Stimulated activated CD8-positive, alpha-beta memory T cell treated with anti-CD3 and anti-CD28 coated beads, Interleukin-4, amount 100 ng/mL, for 1 hour (primary cell): ENCODE measurements at places on chromosomes 5 and 9.

DNA sequence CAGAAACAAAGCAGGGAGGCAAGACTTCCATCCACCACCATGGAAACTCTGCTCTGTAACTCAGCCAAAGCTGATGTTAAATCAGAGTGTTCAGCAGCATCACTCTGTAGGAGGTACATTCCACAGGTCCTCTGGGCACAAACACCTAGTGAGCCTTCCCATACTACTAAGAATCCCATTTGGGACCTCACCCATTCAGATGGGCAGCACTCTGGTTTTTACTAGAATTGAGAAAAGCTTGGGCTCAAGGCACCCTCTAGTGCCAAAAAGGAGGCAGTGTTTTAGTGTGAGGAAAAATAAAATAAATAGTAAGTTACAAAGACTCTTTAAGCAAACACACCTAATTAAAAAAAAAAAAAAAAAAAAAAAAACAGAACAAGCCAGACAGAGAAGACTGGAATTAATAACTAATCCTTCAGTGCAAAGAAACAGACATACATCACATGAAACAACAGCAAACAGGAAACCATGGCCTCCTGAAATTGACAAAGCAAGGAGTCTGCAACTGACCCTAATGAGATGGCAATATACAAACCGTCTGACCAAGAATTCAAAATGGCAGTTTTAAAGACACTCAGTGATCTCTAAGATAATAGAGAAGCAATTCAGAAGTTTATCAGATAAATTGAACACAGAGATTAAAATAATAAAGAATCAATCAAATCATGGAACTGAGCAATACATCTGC lies 159.5 kb downstream of the GNA14 start:
- DNase-seq, result no peak

- no peak for DNase-seq
Measured at GRCh38 chr9:135498381-135499126, 1.9 kb upstream of the MRPS2 start.

DNA sequence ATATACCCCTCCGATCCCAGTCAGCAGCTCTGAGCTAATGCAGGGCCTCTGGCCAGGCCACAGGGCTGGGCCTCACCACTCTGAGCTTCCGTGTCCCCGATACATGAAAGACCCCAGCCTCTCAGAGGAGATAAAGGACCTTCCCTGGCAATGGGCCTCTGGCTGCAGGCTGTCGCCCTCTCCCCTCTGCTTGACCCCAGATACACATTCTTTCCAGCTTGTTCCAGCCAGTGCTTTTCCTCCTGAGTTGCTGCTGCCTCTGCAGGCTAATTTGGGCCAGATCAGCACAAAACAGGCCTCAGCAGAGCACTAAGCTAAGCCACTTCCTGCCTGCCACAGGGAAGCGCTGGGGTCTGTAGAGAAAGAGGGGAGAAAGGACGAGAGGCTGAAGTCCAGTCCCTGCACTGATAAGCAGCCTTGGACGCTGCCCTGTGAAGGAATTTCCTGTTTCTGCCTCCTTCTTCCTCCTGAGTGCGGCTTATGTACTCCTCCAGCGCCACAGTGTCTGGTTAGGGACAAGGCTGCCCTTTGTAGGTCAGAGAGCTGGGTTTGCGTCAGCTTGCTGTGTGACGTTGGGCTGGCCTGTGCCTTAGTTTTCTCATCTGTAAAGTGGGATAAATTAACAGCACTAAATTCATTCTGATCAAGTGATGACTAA lies 73.0 kb upstream of the IL17B start:
- no peak for DNase-seq

- DNase-seq, result no peak
Measured at GRCh38 chr5:93122446-93122845, 458.6 kb downstream of the NR2F1-AS1 start.

GRCh38 chr9:104258296-104259011 lies 164.3 kb downstream of the SMC2 start:
- DNase-seq, result no peak

- DNase-seq, result no peak
Measured at GRCh38 chr5:172660974-172661373, 19.9 kb downstream of the NEURL1B start.

- DNase-seq, result no peak
Measured at GRCh38 chr5:179289756-179290385, 55.4 kb downstream of the ADAMTS2 start.

DNA sequence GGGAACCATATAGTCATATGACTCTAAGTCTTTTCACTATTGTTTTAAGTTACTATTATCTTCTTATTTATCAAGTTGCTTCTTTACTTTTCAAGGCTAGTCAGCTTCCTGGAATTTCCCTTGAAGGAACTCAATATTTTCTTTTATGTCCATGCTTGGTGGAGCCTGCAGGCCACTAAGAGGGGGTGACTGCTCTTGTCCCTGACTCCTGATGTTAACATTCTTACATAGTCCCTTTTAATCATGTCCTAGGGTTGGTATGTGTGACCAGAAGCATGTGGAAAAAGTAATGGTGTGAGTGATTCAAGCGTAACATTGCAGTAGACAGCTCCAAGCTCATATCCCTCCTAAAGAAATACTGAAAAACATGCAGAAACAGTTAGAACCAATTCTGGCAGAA lies 1536.2 kb upstream of the CDH9 start:
- DNase-seq, result no peak

DNA sequence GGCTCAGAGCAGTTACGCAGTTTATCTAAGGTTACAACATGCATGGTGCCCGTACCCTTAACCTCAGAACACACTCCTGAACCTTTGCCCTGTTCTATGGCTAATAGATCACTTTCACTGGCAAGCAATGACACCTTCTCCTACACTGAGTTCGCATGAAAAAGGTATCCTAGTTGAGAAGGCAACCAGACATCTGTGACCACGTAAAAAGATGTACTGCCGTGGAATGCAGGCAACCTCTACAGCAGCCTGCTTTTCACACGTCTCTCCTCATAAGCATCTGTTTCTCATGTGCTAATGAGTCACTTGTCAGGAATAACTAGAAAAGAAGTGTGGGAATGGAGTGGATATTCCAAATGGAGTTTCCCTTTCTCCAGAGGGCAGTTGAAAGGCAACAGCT lies 71.4 kb downstream of the FBXO38 start:
- no peak for DNase-seq

GRCh38 chr5:54671681-54672080 lies 154.1 kb downstream of the SNX18 start:
- DNase-seq, result no peak

DNA sequence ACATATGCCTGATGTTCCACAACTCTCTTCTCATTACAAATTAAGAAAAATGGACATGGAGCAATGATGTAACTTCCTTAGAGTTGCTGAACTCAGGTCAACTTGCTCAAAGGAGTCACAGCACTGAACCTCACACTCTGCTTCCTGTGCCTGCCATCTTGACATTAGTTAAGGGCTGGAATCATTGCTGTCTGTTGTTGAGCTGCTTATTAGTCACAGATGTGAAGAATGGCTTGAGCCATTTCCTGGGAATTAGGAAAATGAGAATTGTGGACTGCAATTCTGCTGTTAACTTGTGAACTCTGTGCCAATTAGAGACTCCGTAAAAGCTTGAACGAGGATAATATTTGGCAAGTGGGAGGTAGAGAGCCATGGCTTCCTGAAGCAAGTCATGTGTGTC lies 212.0 kb downstream of the ADAMTS12 start:
- DNase-seq, result no peak

GRCh38 chr5:178674334-178674733 lies 47.5 kb upstream of the CLK4 start:
- no peak for DNase-seq

DNA sequence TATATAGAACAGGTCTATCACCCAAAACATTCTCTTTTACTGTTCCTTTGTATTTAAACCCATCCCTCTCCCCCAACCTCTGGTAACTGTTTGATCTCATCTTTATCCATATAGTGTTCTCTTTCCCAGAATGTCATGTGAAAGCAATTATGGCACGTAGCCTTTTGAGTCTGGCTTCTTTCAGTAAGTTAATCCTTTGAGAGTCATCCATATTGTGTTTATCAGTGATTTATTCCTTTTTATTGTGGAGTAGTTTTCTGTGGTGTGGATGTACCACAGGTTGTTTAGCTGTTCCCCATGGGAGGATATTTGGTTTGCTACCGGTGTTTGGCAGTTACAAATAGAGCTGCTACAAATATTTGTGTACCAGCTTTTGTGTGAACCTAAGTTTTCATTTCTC lies 38.0 kb downstream of the HMGXB3 start:
- no peak for DNase-seq

DNA sequence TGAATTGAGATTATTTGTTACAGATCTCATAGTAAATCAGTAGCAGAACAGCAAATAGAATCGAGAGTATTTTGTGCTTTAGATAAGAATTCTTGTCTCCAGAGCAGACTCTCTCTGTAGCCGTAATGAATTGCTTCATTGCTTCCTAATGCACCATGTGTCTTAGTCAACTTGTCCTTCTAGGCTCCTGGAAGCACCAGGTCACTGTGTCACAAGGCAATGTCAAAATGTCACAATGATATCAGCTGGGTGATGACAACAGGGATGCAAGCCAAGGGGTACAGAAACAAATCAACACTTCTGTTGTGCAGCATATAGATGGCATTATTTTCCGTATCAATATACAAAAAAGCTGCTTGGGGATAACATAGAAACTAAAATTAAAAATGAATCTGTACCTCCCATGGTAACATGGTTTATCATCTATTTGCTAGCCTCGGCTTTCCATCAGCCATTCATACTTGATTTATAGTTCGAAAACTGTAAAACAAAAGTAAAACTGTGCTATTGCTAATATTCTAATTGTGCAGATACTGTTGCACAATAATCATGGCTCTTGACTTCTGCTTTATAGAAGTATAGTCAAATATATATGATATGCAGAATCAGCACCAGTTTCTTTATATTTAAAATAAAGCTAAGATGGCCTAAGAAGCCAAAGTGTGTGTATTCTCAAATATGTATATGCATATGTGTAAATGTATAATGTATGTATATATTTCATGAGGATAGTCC lies 435.9 kb upstream of the TLE4 start:
- no peak for DNase-seq

DNA sequence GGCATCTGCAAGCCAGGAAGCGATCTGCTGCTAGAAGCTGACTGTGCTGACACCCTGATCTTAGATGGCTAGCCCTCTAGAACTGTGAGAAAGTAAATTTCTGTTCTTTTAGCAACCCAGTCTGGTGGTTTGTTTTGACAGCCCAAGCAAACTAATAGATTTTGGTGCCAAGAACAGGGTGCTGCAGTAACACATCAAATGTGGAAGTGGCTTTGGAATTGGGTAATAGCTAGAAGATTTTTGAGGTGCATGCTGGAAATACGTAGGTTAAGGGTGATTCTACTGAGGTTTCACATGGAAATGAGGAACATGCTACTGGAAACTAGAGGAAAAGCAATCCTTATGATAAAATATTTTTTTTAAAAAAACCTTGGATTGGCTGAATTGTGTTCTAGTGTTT lies 153.5 kb upstream of the SH3GL2 start:
- DNase-seq, result no peak

- DNase-seq, result no peak
Measured at GRCh38 chr5:39941416-39941815, 516.6 kb upstream of the DAB2 start.
